ENCODE measurements at places on chromosomes 11 and 22. TPM values are rescaled to one million over a fixed set of nuclear protein-coding genes. Genes with fewer than 3 reads are reported as not detected.

SCGB1A1 gene
- not detected for total RNA-seq

ALDH3B2 gene
- total RNA-seq, result not detected

BIRC3 gene
- 2.4 TPM for total RNA-seq

CARNS1 gene
- total RNA-seq, result 0.16 TPM

RASSF10 gene
- not detected for total RNA-seq

MS4A12 gene
- total RNA-seq, result not detected

Data from fibroblast of the aortic adventitia (primary cell).